ENCODE measurements at places on chromosomes 13 and 19. TPM values are rescaled to one million over a fixed set of nuclear protein-coding genes. Genes with fewer than 3 reads are reported as not detected.

Gene TMIGD2
- total RNA-seq, result 0.49 TPM

Gene NCCRP1
- total RNA-seq, result 11.7 TPM

Gene FPR3
- total RNA-seq, result 2.2 TPM

Gene ZNF837
- total RNA-seq, result 0.69 TPM

Gene KLK1
- total RNA-seq, result 7.9 TPM

Gene PCDH8
- total RNA-seq, result 2.7 TPM

Gene STXBP2
- total RNA-seq, result 25.1 TPM

Gene OBI1
- 16.3 TPM for total RNA-seq

Gene MUC16
- total RNA-seq, result 0.49 TPM

GRCh38 chr13:38693641-38694040 is 6.8 kb downstream of the FREM2 start:
- DNase-seq, result no peak

- DNase-seq, result no peak
These were observed 98.0 kb downstream of the PRR20E start for GRCh38 chr13:57264965-57265364.

- no peak for DNase-seq
These were observed 87.6 kb downstream of the CYSLTR2 start for GRCh38 chr13:48741377-48741776.

DNA sequence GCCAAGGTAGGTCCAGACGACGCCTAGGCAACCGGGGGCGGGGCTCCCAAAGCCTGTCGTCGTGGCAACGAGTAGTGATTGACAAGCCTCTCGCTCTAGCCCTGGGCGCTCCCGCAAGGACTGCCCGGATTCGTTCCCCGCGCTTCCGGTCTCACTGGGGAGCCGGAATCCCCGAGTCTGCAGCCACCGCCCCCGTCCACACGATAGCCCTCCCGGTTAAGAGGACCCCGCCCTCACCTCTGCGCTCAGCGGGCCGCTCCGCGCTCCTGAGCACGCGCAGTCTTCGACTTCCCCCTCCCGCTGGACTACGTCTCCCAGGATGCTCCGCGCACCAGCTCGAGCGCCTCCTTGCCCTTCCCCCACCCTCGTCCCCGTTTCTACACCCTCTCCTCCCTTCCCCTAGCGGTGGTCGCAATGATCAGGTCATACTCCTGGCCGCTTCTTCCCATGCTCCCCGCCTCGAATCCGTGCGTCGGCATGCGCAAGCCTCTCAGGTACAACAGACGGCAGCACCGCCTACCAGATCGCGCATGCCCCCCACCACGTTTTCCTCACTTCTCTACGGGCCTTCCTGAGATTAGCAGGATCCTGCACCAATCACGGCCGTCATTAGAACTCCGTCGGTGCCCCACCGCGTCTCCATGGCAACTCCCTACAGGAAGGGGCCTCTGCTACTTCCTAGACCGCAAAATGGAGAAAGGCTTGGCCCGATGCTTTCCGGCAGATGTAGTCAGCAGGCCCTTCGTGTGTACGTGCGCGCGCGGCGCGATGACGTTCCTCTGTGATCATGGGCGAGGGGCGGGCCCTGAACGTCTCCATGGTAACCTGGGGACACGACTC is at the start of gene MZF1:
Gene MZF1, minus strand, starts transcription at position 518 of the 840 bp plus-strand sequence. CDS start 1,946 bp downstream, outside the sequence.
- no peak for DNase-seq

GRCh38 chr13:46983881-46984280 is 87.0 kb upstream of the HTR2A start:
- no peak for DNase-seq

GRCh38 chr19:1577090-1577928 is 9.2 kb upstream of the MEX3D start:
- no peak for DNase-seq

- DNase-seq, result no peak
These were observed 13.8 kb downstream of the RASA3 start for GRCh38 chr13:114118511-114119123.

GRCh38 chr19:45187421-45188100 is 9.0 kb downstream of the BLOC1S3 start:
- no peak for DNase-seq

GRCh38 chr19:37855098-37855497 is 51.3 kb downstream of the WDR87 start:
- peak; percentile 41 for DNase-seq

DNA sequence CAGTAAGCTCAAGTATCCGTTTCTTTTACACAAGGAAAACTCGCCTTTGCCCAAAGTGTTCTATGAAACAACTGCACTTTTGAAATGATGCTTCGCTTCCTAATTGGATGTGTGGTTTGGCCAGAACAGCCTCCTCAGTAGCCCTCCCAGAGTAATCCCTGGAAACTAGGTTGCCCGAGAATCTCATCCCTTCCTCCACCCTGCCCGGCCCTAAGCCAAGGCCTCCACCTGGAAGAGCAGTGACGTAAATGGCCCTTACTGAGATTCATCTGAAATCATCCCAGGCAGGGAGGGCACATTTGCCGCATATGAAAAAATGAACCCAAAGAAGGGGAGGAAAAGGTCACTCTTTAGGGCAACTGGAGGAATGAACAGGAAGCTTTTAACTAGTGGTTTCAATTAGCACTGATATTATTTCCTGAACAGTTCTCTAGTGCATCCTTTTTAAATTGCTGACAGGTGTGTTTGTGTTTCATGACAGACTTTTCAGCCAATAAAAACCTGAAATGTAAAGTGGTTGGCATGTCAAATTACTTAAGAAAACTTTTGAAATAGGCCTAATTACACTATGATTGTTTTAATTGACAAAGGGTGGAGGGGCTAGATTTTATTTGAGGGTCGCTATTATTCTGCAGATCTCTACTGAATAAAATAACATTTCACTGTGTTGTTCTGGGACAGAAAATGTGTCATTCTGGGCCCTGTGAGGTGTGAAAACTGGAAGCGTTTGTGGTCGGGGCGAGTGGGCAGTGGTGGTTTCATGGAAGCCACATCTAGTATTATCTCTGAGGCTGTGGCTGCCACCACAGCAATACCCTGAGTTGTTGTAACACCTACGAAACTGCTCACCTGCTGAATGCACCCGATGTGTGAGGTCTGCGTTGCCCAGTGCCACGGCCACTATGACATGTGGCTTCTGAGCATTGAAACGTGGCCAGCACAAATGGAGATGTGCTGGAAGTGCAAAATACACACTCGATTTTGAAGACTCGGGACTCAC is 112.1 kb downstream of the ZIC5 start:
- no peak for DNase-seq

- DNase-seq, result no peak
These were observed 7.1 kb upstream of the CLPP start for GRCh38 chr19:6354098-6354674.

DNA sequence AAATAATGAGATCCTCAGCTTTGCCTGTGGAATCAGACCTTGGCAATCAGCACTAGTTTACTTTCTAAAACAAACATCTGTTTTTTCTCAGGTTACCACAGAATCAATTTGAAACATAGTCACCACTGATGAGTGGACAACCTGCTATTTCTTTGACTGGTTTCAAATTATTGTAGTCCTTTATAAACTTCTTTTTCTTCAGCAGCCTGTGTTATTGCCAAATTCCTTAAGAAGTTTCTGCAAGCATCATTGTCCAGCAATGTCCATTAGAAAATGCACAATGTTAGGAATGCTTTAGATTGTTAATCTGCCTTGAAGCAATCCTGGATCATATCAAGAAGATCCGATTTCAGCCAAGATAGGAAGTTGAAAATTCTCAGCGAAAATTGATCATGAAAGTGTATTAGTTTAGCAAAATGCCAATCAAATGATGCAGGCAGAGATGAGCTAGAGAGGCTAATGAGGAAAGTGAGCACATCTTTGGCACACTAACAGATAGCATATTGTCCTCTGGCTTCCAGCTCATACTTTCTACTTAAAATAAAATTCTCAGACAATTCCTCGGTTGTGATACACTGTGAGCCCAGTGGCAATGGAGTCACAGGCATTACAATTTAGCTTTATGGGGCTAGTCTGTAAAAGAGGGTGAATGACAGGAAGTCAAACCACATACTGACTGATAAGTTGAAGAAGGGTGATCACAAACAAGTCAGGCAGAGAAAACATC is 270.6 kb downstream of the SLITRK6 start:
- peak; percentile 86 for DNase-seq

DNA sequence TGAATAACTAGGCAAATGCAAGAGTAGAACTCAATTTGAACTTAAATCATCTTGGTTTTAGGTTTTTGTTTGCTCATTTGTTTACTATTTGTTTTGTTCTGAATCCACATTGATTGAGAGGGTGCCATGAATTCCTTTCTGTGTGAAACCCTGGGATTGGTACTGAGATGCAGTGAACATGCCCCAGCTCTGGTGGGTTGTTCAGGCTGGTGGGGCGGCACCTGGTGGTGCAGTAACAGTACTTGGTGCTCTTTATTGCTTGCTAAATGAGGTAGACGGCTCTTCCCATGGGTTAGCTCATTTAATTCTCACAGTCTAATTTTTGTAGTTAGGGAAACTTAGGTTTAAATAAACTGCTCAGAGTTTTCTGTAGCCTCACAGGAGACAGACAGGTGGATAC is 48.4 kb downstream of the WASF3 start:
- DNase-seq, result no peak

GRCh38 chr19:5850743-5851293 is 431 bp downstream of the FUT3 start:
- DNase-seq, result no peak

DNA sequence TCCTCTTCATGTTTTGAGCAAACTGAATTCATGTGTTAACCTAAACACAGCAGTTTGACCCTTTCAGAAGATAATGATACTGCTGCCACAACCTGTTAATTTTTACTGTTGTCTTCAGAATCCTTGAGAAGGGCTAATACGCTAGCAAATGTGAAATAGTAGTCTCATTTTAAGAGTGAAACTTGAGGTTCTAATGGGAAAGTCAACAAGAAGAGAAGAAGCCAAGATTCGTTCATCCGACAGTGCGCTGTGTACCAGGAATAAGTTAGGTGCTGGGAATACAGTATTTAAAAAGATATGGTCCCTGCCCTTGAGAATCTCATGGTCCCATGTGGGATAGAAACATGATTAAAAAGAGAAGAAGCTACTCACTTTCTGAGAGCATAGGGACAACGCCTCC is 134.4 kb downstream of the KL start:
- no peak for DNase-seq

DNA sequence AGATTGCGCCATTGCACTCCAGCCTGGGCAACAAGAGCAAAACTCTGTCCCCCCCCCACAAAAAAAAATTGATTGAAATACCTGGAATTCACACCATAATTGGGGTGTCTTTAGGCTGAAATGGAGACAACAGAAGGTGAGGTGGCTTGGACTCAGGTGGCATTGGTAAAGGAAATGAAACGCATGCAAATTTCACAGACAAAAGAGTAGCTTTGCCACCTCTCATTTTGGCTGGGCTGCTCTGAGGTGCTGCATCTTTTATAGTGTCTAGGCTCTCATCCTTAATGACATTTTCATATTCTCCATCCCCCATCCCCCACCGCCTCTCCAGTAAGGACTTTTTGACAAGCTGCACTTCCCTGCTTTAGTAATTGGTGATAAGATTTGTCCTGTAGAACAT is 6.9 kb downstream of the UBE2L5 start:
- DNase-seq, result no peak

DNA sequence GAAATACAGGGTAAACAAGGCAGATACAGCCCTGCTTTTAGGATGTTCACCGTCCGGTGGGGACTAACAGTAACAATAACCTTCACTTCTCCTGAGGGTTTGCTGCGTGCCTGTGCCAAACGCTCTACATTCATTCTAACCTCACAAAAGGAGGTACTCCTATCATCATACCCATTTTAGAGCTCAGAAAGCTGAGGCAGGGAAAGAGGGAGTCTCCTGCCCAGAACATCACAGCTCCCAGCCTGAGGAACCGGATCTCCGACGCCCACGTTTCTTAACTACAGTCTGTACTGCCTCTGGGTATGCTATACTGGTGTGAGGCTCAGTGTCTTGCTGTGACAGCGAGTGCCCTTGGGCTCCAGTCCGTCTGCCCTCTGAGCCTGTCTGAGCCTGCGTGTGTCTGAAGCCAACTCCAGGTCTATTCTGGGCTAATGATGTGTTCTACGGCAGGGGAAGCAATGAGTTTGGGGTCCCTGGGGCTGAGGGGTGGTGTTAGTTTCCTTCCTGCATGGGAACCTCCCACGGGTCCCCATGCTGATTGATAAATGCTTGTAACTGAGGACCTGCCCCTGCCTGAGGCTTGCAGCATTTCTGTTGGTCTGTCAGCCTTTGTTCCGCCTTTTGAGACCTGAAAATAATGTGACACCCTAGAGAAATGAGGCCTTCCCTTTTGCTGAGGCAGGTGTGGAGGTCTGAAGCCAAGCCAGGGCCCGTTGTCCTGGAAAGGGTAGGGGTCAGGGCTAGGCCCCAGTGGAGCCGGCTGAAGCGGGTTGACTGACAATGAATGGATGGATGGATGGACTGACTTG is 4.9 kb downstream of the LIPE start:
- no peak for DNase-seq

- no peak for DNase-seq
These were observed 22.5 kb upstream of the ZNF845 start for GRCh38 chr19:53311044-53311443.

GRCh38 chr19:11278670-11279069 is 16.3 kb upstream of the DOCK6 start:
- no peak for DNase-seq
